Right atrium auricular region (tissue), 2 donors: ENCODE measurements at places on chromosomes 1 and 21. TPM values are rescaled to one million over a fixed set of nuclear protein-coding genes. Genes with fewer than 3 reads are reported as not detected.
A peak's percentile ranks its signal among the peaks of the same experiment; 100 is the strongest.

DNA sequence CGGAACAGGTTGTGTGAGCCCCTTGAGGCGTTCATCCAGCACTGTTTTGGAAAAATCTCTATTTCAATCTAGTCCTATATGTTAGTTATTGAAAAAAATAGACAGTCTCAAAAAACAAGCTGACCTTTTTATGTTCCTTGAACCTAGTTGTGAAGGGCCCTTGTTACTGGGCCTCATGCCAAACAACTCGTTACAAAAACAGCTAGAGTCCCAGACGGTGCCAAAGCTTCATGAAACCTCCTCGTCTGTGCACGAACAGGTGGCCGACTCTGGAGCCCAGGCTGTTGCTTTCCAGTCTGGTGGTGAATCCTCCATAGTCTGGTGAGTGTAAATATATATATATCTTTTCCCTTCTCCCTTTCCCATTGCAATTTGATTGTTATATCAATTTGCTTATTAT lies at the start of gene CHIA:
Gene CHIA, plus strand, starts transcription at position 222 of the 400 bp plus-strand sequence. CDS start 19,617 bp downstream, outside the sequence.
- DNase-seq, result no peak
- no peaks in the 10 kb centered on the region for H3K36me3 ChIP-seq
- H3K27ac ChIP-seq, result no peak within 1 kb of the TSS
- H3K4me3 ChIP-seq, result no peak within 1 kb of the TSS
- H3K27me3 ChIP-seq, result no peaks in the 10 kb centered on the region
- no peaks in the 10 kb centered on the region for H3K4me1 ChIP-seq

GRCh38 chr1:166145499-166145898 lies 21.3 kb downstream of the FAM78B start:
- no peaks in the 10 kb centered on the region for H3K27me3 ChIP-seq
- no peak overlapping the region for H3K27ac ChIP-seq
- no peaks in the 10 kb centered on the region for H3K4me1 ChIP-seq
- no peaks in the 10 kb centered on the region for H3K36me3 ChIP-seq
- no peak overlapping the region for H3K4me3 ChIP-seq

DNA sequence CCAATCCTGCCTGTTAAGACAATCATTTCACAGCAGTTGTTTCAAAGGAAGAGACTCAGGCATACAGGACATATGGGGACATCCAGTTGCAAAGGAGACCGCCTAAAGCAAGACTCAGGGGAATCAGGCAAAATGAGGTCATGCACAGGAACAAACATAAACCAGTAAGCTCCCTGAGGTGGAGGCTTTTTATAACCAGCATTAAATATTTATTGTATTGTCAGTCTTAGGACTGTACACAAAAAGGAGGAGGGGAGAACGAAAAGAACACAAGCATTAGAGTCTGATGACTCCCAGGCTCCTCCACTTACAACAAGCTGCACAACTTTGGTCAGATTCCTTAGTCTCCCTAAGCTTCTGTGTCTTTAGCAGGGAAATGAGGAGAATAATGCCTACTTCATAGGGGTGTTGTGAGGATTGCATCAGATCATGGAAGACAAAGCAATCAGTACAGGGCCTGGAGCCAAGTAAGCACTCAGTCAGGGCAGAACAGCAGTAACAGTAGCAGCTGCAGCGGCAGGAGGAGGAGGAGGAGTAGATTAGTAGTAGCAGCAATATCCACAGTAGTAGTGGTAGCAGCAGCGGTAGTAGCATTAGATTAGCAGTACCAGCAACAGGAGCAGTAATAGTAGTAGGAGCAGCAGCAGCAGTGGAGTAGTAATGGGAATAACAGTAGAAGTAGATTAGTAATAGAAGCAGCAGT lies 54.2 kb upstream of the SPATA6 start:
- H3K4me1 ChIP-seq, result peaks cover 6% of the 10 kb centered on the region
- no peak overlapping the region for H3K4me3 ChIP-seq
- no peaks in the 10 kb centered on the region for H3K36me3 ChIP-seq
- DNase-seq, result no peak

- no peaks in the 10 kb centered on the region for H3K27me3 ChIP-seq
- H3K4me3 ChIP-seq, result no peak overlapping the region
- DNase-seq, result no peak
- H3K36me3 ChIP-seq, result no peaks in the 10 kb centered on the region
- H3K27ac ChIP-seq, result no peak overlapping the region
- no peaks in the 10 kb centered on the region for H3K4me1 ChIP-seq
Observed at GRCh38 chr1:201347498-201348210, 29.8 kb downstream of the TNNT2 start.

DNA sequence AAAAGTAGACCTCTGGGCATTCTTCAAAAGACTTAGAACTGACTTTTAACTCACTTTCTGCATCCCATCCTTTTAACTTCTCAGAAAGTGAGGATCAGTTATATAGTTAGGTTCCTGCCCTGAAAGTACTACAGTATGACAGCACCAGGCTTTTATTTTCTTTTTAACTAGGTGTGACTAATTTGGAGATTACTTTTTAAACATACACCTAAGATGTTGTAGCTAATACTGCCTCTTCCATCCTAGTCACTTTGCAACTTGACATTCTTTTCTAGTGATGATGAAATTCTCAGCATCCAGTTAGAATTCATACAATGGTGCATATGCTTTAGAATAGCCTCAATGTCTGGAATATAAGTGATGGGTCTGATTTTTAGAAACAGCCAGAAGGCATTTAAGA lies 24.6 kb downstream of the RUNX1 start:
- no peak overlapping the region for H3K4me3 ChIP-seq
- H3K27me3 ChIP-seq, result no peaks in the 10 kb centered on the region
- H3K4me1 ChIP-seq, result no peaks in the 10 kb centered on the region
- no peak overlapping the region for H3K27ac ChIP-seq
- no peak for DNase-seq

- H3K4me1 ChIP-seq, result no peaks in the 10 kb centered on the region
- H3K36me3 ChIP-seq, result no peaks in the 10 kb centered on the region
- H3K4me3 ChIP-seq, result no peak overlapping the region
- no peaks in the 10 kb centered on the region for H3K27me3 ChIP-seq
Observed at GRCh38 chr1:193435781-193436180, 249.4 kb upstream of the B3GALT2 start.

- no peaks in the 10 kb centered on the region for H3K27me3 ChIP-seq
- no peak overlapping the region for H3K27ac ChIP-seq
- DNase-seq, result no peak
- no peak overlapping the region for H3K4me3 ChIP-seq
- no peaks in the 10 kb centered on the region for H3K4me1 ChIP-seq
Observed at GRCh38 chr1:19606817-19607642, 37.1 kb upstream of the NBL1 start.

DNA sequence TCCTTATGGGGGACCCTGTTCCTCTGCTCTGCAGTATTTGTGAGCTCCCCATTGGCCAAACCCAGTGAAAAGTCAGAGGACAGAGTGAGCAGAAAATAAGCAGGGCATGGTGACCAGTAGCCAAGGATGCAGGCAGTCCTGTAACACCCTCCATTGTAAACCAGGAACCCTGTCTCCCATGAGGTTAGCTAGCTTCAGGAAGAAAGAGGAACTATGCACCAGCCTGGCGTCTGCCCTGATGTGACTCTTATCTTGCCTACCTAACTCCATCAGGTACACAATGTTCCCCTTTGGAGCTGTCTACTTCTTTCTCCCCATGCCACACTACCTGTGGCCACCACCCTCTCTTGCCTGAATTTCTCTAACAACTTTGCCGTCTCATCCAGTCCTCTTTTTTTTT lies 119.2 kb downstream of the LRIG2 start:
- no peaks in the 10 kb centered on the region for H3K27me3 ChIP-seq
- DNase-seq, result no peak
- H3K36me3 ChIP-seq, result no peaks in the 10 kb centered on the region
- no peaks in the 10 kb centered on the region for H3K4me1 ChIP-seq
- no peak overlapping the region for H3K27ac ChIP-seq

- H3K27me3 ChIP-seq, result no peaks in the 10 kb centered on the region
- H3K27ac ChIP-seq, result no peak overlapping the region
- no peak for DNase-seq
- H3K4me3 ChIP-seq, result no peak overlapping the region
Observed at GRCh38 chr1:244210884-244211558, 159.9 kb downstream of the ZBTB18 start.

GRCh38 chr1:107692580-107693345 lies 272.2 kb downstream of the VAV3 start:
- no peaks in the 10 kb centered on the region for H3K4me1 ChIP-seq
- H3K4me3 ChIP-seq, result no peak overlapping the region
- DNase-seq, result no peak
- H3K27ac ChIP-seq, result no peak overlapping the region

DNA sequence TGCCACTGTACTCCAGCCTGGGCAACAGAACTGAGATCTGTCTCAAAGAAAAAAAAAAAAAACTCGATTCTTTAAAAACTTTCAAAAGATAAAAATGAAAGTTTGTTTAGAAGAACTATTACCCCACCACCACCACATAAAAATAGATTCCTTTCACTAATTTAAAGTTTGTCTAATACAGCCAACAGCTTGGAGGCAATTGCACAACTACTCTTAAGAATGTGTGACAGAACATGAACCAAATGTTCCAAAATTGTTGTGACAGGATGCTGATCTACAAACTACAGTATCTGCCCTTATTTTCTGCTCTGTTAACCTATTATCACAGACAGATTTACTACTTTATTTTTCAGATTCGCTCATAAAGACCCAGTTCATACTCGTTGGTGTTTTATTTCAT lies 5.5 kb upstream of the TGFBR3 start:
- peak overlapping the region; percentile 61 for H3K27ac ChIP-seq
- no peaks in the 10 kb centered on the region for H3K4me1 ChIP-seq
- no peak for DNase-seq
- no peaks in the 10 kb centered on the region for H3K36me3 ChIP-seq
- no peaks in the 10 kb centered on the region for H3K27me3 ChIP-seq
- no peak overlapping the region for H3K4me3 ChIP-seq

GRCh38 chr1:87942165-87942564 lies 613.5 kb downstream of the LMO4 start:
- H3K27me3 ChIP-seq, result no peaks in the 10 kb centered on the region
- H3K36me3 ChIP-seq, result no peaks in the 10 kb centered on the region
- no peaks in the 10 kb centered on the region for H3K4me1 ChIP-seq
- no peak overlapping the region for H3K27ac ChIP-seq

GRCh38 chr1:111745675-111746613 lies 6.7 kb upstream of the INKA2 start:
- no peaks in the 10 kb centered on the region for H3K27me3 ChIP-seq
- no peaks in the 10 kb centered on the region for H3K36me3 ChIP-seq
- peak overlapping the region; percentile 73 for H3K27ac ChIP-seq
- H3K4me3 ChIP-seq, result no peak overlapping the region
- H3K4me1 ChIP-seq, result no peaks in the 10 kb centered on the region
- no peak for DNase-seq

DNA sequence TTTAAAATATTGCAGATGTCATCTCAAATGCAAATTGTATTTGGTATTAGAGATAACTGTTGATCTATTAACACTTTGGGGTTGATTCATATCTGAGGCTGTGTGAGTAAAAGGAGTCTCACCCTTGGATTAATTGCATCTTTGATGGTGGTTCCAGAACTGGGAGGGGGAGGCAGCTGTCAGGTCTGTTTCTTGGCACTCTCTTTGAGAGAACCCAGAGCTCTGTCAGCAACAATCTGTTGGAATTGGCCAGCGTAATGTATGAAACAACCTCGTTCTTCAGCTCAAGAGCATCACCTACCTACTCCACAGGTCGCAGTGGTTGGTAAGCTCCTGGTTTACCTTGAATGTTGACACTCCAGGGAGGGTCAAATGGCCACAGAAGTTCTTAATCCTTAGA lies 424.1 kb downstream of the CAMTA1 start:
- DNase-seq, result no peak
- no peak overlapping the region for H3K4me3 ChIP-seq
- no peaks in the 10 kb centered on the region for H3K4me1 ChIP-seq
- no peaks in the 10 kb centered on the region for H3K27me3 ChIP-seq
- no peaks in the 10 kb centered on the region for H3K36me3 ChIP-seq

DNA sequence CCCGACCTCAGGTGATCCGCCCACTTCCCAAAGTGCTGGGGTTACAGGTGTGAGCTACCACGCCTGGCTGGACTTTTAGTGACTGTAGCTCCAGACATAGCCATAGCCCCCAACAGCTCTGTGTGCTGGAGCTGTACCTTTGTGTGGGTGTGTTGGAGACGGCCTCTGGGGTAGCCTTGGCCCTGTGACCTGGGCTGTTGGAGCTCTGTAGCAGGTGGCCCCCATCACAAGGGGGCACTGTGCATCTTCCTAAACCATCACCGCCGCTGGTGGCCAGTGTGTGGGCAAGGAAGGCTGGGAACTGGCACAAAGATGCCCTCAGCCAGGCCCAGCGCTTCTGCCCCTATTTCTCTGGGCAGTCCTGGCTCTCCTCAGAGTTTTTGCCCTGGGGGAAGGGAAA lies 38.4 kb upstream of the FOXO6 start:
- no peak for DNase-seq
- no peaks in the 10 kb centered on the region for H3K27me3 ChIP-seq
- no peak overlapping the region for H3K27ac ChIP-seq
- H3K4me3 ChIP-seq, result no peak overlapping the region
- H3K4me1 ChIP-seq, result peaks cover 13% of the 10 kb centered on the region

DNA sequence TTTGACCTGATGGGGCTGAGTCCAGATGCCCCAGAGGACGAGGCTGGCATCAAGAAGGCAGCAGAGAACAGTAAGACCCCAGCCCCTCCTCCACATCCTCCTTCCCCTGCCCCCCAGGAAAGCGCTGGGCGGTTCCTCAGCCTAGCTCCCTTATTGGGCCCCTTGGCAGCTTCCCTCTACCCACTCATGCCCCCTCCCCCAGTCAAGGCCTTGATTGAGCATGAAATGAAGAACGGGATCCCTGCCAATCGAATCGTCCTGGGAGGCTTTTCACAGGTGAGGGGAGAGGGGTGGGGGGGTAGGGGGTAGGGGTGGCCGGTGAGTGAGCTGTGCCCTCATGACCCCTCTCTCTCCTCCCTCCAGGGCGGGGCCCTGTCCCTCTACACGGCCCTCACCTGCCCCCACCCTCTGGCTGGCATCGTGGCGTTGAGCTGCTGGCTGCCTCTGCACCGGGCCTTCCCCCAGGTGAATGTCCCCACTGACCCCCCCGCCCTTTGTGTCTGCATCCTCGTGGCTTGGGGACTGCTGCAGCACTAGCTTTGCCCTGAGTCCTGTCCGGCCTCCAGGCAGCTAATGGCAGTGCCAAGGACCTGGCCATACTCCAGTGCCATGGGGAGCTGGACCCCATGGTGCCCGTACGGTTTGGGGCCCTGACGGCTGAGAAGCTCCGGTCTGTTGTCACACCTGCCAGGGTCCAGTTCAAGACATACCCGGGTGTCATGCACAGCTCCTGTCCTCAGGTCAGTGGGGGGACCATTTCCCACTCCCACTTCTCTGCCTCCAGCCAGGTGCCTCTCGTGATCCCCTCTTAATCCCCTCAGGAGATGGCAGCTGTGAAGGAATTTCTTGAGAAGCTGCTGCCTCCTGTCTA lies 3.2 kb downstream of the LYPLA2 start:
- DNase-seq, result no peak
- peaks cover 35% of the 10 kb centered on the region for H3K36me3 ChIP-seq
- no peak overlapping the region for H3K4me3 ChIP-seq
- H3K4me1 ChIP-seq, result peaks cover 42% of the 10 kb centered on the region
- no peak overlapping the region for H3K27ac ChIP-seq
- no peaks in the 10 kb centered on the region for H3K27me3 ChIP-seq

LCE3E gene
- total RNA-seq, result not detected

CSF1 gene
- 48.4 TPM for total RNA-seq

SLC26A9 gene
- 35.4 TPM for total RNA-seq

KRTAP19-4 gene
- total RNA-seq, result not detected

AGO4 gene
- total RNA-seq, result 16.4 TPM

HES4 gene
- total RNA-seq, result 68.4 TPM

DIO1 gene
- not detected for total RNA-seq

C8A gene
- total RNA-seq, result not detected

FGR gene
- 5.7 TPM for total RNA-seq
